ENCODE measurements at places on chromosomes 1 and 21. TPM values are rescaled to one million over a fixed set of nuclear protein-coding genes. Genes with fewer than 3 reads are reported as not detected.

GRCh38 chr1:22326372-22326915 lies 125.2 kb upstream of the ZBTB40 start:
- no peak for DNase-seq

DNA sequence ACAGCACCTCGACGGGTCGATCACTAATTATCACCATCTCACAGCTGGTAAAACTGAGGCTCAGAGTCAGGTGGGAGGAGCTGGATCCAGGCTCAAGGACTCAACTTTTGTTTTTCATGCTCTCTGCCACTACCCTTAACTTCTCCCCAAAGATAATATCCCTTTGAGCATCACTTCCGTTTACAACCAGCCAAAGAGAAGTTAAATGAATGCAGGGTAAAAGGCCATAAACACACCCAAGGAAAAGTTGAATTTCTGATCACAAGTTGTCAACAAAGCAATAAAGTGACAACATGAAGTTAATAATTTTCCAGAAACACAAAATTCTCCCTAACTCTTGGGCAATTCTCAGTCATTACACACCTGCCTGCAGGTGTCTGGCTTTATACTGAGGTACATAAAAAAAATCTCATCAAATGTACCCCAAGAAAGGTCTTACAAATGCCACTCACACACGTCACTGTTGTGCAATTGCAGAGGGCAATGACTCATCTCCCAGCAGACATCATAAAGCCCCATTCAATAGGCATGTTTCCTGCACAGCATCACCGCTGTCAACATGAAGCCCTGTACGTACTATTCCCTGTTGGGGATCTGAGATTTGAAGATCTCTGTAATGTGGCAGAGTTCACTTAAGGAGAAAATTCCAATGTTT lies 3.4 kb downstream of the OR2T11 start:
- DNase-seq = peak; percentile 52

- no peak for DNase-seq
Observed at GRCh38 chr1:246161626-246162025, 345.5 kb downstream of the SMYD3 start.

GRCh38 chr1:111906111-111906510 lies 83.4 kb downstream of the KCND3 start:
- DNase-seq = no peak

DNA sequence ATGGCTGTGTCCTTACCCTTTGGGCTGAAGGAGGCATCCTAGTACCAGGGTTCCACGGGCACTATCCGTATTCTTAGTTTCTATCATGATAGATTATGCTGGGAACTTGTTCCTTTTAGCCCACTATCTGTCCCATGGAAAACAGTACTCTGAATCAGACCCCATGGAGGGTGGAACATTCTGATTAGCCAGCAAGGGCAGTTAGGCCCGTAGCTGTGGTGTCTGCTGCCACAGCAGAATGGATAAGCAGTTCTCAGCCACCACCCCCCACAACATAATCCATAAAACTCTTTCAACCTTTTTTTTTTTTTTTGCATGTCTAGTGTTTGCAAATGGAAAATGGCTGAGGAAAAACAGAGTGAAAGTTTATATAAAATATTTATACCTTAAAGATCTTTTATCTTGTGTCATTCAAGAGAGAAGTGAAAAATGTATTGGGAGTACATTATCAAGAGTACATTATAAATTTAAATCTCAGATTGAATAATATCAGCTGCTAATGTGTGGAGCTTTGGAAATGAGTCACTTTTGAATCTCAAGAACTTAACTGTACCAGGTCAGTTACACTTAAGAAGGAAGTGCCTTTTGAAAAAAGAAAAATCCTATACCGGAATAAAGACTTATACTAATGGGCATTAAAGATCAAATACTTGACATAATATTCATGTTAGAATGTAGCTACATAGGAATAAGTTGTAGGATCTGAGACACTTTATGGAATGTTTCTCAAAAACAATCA lies 80.3 kb downstream of the NFIA start:
- DNase-seq = no peak

DNA sequence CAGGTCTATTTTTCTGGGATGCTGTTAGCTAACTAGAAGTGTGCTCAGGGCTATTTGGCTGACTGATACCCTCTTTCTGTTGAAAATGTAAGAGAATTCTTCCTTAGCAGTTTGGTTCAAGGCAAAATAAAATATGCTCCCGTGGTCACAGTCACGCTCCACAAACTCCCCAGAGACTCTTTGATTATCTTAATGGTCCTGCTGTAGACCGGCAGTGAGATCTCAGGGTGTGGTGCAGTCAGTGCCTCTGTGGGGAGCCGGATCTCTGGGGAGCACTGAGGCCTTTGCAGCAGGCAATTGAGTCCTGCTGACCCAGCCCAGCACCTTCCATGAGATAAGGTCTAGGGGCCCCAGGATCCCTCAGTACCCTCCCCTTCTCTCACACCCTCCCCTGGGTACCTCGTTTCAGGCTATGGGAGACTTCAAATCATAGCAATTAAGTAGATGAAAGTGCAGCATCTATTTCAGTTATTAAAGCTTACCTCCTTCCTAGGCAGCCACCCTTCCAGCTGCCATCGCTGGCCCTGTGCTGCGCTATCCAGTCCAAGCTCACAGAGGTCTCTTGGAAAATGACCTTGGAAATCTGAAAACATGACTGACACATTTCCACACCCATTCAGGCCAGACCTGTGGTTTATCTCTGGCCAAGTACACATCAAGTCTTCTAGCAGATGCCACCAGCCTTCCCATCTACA lies 98.1 kb downstream of the SEC16B start:
- no peak for DNase-seq

GRCh38 chr1:216937491-216937890 lies 214.3 kb upstream of the ESRRG start:
- DNase-seq = no peak

GRCh38 chr1:196449460-196449859 lies 158.8 kb downstream of the KCNT2 start:
- no peak for DNase-seq

DNA sequence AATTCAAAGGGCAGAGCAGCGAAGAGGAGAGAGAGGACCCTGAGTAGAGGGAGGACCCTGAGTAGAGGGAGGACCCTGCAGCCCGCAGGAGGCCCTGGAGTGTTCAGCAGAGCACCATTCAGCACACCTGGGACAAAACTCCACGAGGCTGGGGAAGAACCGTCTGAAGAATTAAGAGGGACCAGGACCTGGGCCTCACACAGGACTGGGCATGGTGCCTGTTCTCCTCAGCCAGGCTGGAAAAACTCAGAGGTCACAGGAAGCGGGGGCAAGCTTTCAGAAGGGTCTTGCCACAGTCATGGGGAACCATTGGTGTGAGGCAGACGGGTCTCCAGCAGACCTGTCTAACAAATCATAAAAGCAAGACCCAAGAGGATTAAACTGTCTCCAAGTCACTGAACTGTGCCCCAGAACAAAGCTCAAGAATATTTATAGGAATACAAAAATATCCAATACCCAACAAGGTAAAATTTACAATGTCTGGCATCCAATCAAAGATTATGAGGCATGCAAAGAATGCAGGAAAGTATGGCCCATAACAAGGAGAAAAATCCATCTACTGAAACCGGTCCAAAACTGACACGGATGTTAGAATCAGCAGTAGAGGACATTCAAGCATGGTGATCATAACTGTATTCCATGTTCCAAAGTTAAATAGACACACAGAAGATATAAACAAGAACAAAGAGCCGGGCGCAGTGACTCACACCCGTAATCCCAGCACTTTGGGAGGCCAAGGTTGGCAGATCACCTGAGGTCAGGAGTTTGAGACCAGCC lies 30.6 kb downstream of the MORN1 start:
- no peak for DNase-seq

GRCh38 chr1:31230378-31230777 lies 9.3 kb downstream of the NKAIN1 start:
- no peak for DNase-seq

- DNase-seq = no peak
Observed at GRCh38 chr1:166089804-166090203, 77.0 kb downstream of the FAM78B start.

DNA sequence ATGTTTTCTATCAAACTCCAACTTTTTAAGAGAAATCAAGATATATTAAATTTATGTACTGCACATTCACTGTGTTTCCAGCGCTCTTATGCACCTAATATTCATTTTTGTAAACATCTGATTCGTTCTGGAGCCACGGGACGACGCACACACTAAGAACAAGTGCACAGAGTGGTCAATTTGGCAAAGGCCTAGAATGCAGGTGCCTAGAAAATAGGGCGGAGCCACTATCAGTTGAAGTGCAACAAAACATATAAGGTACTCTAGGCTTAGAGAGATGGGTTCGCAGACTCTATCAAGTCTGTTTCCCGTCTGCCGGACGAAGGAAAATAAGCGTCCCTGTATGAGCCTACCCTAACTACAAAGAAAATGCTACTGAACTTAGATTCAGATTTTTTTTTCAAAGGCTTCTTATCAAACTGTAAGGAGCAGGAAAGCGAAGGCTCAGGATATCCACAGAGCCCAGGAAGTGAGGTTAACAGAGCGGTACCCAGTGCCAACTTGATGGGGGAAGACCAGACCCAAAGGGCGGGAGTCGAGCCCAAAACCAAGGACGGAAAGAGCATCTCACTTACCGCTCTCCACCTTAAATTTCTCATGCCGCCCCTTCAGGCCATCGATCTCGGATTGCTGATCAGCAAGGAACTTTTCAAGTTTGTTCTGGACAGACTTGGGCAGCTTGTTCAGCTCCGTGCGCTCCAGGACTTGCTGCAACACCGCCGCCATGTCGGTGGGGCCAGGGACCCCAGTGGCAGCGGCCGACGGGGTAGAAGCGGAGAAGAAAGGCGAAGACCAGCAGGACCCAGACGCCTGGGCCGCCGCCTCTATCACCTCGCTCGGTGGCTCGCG lies 526 bp downstream of the TPR start:
- DNase-seq = peak; percentile 32

DNA sequence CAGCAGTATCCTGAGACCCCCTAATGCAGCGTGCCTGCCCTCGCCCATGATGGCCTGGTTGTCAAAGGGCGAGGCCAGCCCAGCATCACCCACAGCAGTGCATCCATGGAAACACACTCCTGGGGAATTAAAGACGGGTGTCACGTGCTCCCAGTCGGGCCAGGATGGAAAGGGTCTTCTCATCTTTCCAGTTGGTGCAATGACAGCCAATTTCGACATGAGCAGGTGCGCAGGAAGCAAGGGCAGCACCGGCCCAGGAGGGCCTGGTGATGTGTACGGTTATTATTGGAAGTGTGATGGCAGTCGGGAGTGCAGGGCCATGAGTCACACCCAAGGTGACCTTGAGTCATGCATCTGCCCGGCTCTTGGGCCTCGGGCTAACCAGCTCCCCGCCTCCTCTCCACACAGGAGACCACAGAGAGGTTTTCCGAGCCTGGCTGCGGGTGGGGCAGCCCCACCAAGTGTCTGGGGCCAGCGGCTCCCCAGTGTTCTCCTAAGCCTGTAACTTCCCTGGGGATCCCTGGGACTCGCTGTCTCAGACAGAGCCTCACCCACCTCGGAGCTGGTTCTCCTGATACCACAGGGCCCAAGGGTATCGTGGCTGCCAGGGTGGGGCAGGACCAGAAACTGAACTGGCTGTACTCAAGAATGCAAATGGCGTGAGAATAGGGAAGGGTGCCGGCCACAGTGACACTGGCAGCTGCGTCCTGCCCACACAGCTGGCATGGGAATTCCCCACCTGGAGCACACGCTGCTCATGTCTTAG lies 119.8 kb downstream of the SIK1 start:
- no peak for DNase-seq

- no peak for DNase-seq
Observed at GRCh38 chr1:75134647-75135572, 722 bp downstream of the LHX8 start.

- DNase-seq = no peak
Observed at GRCh38 chr1:187691439-187691838, 862.7 kb downstream of the PLA2G4A start.

- DNase-seq = no peak
Observed at GRCh38 chr1:86441997-86442396, 18.0 kb downstream of the CLCA2 start.

DNA sequence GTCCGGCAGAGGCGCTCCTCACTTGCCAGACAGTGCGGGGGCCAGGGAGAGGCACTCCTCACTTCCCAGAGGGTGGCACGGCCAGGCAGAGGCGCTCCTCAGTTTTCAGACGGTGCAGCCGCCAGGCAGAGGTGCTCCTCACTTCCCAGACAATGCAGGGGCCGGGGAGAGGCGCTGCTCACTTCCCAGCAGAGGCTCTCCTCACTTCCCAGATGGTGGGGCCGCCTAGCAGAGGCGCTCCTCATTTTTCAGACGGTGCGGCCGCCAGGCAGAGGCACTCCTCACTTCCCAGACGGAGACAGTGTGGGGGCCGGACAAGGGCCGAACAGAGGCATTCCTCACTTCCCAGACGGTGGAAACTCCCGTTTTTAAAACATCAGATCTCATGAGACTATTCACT lies 238.4 kb upstream of the CACYBP start:
- no peak for DNase-seq

DNA sequence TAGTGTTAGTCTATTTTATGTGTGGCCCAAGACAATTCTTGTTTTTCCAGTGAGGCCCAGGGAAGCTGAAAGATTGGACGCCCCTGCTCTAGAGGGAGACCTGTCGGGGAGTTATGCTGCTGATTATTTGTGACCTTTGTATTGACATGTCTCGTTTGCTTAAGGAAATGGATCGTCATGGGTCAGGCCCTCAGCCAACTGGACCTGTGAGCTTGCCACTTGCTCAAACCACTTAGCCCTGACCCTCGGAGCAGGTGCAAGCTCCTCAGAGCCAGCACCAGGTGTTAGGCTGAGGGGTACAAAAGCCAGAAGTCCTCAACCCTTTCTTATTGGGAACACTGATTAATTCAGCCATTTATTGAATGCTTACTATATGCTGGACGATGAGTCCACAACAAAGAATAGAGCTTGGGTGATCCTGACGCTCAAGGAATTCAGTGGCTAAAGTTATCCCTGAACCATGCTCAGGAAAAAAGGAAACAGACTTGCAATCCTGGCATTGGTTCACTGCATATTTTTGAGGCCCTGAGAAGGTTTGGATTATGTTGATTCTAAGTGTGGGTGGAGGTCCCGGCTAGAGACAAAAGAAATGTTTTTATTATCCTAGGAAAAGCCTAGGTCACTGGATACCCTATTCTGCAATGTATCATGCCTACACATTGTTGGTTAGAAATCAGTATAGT lies 19.0 kb downstream of the TGFB2 start:
- DNase-seq = no peak

GRCh38 chr1:230536641-230537155 lies 105.6 kb upstream of the COG2 start:
- no peak for DNase-seq

PAQR7 gene
- 3.4 TPM for total RNA-seq

ZNF683 gene
- 0.47 TPM for total RNA-seq

TRIM58 gene
- 2.4 TPM for total RNA-seq

GSTM3 gene
- 24.6 TPM for total RNA-seq

CELA3A gene
- 0.56 TPM for total RNA-seq

CRYBG2 gene
- total RNA-seq = 12.8 TPM

CD1E gene
- 0.24 TPM for total RNA-seq
